ENCODE measurements at places on chromosomes 12 and 14.

GRCh38 chr12:110311903-110312302 is 30.9 kb downstream of the ATP2A2 start:
- no peak for DNase-seq

GRCh38 chr14:54221432-54221803 is 175.4 kb upstream of the CDKN3 start:
- DNase-seq, result no peak

DNA sequence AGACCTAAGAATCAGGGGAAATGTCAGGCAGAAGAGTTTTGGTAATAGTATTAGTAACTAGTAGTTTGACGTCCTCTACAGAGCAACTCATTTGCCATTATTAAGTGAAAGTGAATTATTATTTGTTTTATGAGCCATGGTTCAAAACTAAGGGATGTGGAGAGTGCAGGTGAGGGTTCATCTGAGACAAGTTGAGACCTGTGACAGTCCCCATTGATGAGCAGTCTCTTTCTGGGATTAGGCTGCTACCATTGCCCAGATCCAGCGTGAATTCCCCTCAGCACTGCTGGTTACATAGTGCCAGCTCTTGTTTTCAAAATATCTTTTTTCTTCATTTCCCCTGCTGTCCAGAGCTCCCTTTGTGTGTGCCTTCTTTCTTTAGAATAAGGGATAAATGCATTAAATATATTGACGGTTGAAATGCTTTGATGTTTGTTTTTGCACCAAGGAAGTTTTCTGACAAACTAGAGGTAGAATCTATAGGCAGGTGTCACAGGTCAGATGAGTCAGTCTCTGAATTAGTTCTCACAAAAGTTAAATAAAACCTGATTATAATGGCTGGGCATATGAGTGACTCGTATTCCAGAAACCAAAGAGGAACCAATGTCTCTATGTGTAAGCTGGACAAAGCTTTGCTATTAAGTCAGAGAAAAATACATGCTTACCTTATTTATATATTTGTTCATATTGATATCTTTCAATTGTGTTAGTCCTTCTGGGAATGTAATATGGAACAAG is 381.4 kb downstream of the TMEM117 start:
- DNase-seq, result no peak

- DNase-seq, result no peak
Observed at GRCh38 chr14:52863334-52863700, 71.9 kb upstream of the GNPNAT1 start.

DNA sequence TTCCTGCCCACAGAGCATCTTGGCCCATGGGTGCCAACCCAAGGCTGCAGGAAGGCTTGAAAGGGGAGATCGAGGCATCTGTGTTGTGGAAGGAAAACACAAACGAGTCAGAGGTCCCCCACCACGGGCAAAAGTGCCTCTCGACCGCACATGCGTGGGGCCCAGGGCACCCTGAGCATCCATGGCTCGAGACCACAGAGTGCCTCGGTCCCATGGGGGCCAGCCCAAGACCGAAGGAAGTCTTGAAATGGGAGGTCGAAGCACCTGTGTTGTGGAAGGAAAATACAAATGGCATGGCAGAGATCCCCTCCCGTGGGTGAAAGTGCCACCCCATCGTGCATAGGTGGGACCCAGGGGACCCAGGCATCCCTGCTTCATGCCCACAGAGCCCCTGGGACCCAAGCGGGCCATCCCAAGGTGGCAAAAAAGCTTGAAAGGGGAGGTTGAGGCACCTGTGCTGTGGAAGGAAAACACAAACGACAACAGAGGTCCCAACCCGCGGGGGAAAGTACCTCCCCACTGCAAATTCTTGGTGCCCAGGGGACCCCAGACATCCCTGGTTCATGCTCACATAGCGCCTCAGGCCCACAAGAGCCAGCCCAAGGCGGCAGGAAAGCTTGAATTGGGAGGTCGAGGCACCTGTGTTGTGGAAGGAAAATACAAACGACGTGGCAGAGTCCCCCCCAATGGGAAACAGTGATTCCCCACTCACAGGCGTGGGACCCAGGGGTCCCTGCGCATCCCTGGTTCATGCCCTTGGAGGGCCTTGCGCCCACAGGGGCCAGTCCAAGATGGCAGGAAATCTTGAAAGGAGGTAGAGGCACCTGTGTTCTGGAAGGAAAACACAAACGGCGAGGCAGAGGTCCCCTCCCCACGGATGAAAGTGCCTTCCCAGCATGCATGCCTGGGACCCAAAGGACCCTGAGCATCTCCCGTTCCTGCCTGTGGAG is 373.0 kb downstream of the ALG10 start:
- DNase-seq, result no peak

DNA sequence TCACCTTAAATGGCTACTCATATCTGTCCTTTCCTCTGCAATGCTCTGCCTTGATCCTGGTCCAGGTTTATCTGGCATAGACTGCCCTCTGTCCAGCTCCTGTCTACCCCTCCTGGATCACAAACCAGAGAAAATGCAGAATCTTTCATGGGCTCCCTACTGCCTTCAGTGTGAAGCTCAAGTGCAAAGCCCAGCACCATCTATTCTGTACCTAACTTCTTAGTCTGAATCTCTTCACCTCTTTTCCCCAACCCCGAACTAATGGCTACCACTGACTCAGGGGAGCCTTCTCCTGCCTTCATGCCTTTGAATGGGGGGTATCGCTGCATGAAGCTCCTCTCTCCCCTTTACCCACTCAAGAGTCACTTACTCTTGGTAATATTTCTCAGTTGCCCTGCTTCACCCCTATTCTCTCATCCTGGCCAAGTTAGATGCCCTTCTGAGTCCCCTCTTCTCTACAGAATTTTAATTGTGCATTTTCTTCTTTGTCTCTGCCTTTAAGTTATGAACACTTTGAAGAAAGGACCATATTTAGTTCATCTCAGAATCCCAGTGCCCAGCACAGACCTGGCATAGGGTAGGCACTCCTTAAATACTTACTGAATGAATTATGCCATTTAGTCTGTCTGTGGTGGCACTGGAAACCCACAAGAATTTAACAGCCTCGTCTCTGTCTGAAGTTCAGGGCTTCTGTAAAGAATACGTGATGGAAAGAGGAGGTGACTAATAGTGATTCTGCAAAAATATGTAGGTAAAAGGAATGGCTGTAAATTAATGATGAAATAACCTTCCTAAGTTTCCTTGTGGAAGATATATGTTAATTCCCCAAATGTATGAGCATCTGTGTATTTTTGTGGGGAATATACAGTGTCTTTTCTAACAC is 191.3 kb upstream of the AMIGO2 start:
- no peak for DNase-seq

GRCh38 chr12:102568276-102568675 is 87.9 kb upstream of the IGF1 start:
- DNase-seq, result no peak

GRCh38 chr12:107493666-107494065 is 191.9 kb upstream of the PWP1 start:
- no peak for DNase-seq

DNA sequence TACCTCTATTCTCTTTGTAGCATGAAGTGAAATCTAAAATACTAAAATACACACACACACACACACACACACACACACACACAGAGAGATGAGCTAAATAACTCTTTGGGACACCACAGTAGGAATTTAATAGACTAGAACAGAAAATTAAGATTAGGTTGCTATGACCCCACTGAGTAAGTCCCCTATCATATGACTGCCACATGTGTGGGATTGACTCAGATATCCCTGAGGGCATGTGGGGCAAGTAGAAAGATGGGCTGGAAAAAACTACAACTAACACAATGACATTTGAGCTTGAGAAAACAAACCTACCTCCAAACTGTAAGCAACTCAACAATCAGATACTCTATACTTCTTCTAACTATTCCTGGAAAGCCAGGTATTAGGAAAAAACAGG is 27.0 kb downstream of the SLC25A21 start:
- no peak for DNase-seq

DNA sequence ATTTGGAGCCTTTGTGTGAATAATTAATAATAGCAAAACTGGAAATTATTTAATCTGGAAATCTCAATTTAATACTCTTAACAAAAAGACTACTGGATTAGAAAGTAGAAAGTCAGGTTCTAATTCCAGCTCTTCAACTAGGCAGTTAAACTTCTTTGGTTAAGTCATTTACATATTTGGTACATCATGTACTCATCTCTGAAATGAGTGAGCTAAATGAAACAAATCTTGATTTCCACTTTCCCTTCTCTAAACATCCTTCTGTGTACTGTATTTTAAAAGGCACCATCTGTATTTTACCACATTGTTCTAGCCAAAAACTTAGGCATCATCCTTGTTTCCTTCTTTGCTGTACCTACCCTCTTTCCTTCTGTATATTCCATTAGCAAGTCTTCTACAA is 26.9 kb downstream of the CRADD start:
- no peak for DNase-seq

- no peak for DNase-seq
Observed at GRCh38 chr12:7109572-7109920, 532 bp upstream of the C1RL start.

- DNase-seq, result no peak
Observed at GRCh38 chr12:122085591-122085990, 7.0 kb downstream of the MLXIP start.

- DNase-seq, result no peak
Observed at GRCh38 chr14:89858089-89858488, 96.4 kb downstream of the EFCAB11 start.

- no peak for DNase-seq
Observed at GRCh38 chr12:9334964-9335363, 126.8 kb upstream of the PZP start.

GRCh38 chr14:59098377-59098776 is 90.1 kb upstream of the DAAM1 start:
- DNase-seq, result no peak

GRCh38 chr12:55955800-55956508 is 9.9 kb downstream of the PMEL start:
- DNase-seq, result no peak

DNA sequence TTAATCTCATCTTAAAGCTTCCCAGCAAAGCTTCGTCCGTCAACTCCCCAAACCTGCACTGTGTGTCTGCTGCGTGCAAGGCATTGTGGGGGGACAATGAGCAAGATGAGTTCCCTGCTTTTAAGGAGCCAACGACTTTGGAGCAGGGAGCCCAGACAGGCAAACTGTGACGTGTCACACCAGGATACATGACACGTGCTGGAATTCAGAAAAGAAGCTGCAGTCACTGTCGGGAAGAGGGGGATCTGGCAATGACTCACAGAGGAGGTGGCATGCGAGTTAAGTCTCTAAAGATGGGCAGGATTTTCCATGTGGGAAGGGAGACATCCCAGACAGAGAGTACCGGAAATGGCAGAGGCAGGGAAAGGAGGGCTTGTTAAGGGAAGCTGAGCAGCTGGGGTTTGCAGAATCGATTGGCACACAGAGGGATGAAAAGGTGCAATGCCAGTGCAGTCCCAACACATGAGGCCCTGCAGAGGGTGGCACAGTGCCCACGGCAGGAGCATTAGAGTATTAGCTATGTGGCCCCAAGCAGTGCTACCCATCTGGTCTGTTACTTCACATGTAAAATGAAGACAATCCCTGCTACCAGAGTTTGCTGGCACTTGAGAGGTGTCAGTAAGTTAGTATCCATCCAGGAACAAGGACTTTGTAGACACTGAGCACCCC is 52.9 kb downstream of the SETD3 start:
- no peak for DNase-seq

DNA sequence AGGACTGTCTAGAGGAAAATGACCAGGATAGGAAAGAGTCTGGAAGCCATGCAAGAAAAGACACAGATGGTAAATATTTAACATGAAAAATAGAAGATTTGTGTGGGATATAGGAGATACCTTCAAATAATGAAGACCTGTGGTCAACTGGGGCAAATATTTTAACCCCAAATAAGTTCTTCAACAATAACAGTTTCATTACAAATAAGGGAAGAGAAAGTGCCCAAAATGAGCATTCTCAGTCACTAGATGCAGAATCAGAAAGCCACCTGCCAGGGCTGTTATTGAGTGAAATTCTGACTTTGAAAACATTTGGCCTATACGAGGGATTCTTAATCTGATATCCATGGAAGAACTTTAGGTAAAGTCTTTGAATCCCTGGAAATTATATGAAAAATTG is 231.2 kb upstream of the PLEKHG7 start:
- no peak for DNase-seq

DNA sequence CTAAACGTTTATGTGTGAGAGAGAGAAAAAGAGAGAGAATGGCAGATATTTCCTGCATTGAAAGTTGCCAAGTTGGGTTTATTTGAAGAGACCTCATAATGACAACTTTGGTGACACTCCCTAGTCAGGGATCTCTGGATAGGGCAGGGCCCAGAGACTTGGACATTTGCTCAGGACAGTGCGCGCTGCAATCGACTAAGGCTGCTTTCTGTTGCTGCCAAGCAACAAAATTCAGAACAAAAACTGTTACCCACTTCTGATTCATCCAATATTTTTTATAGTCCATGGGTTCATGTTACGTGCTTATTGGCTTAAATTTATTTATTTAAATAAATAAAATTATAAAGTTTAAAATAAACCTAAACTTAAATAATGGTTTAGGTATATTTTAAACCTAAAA is 34.2 kb downstream of the PTGER2 start:
- DNase-seq, result no peak

DNA sequence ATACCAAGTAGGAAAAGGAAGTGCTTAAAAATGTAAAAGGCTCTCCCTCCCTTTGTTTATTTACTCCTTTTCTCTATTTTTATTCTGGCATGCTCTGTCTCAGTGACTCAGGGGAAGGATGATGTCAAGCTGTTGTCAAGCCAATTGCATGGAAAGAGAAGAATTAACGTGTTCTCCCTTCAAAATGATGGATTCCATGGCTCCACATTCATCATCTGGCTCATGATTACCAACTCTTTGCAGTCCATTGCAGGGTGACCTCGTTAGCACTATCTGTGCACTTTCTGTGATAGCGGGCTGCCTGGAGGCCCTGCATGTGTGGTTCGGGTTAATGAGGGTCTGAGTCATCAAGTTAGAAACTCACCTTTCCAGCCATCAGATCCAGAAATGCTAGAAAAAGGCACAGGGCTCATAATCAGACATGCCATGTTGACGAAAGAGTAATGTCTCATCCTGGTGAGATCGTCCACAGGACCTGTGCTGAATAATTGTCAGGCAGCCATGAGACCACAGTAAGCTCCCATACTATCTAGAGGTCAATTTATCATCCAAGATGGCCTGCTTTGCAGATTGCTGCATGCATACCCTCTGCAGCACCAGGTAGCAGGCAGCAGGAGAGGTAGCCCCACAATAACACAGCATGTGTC is 79.2 kb upstream of the BTG1 start:
- no peak for DNase-seq

DNA sequence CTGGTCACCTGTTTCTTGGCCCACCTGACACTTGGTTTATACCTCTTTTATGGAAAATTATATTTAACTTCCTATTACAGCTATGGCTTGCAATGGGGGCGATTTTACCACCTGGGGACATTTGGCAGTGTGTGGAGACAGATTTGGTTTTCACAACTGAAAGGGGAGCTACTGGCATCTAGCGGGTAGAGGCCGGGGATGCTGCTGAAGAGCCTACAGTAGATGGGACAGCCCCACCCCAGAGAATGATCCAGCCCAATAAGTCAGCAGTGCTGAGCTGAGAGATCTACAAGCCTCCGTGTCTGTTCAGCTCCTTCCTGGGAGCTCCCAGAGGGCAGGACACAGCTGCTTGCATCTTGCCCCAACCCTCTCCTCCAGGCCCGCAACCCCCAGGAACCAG is 302.8 kb downstream of the CACNA1C start:
- no peak for DNase-seq

Data from NCI-H187 (cell line).